HuH-7.5 (cell line): ENCODE measurements at places on chromosomes 3 and 15.

DNA sequence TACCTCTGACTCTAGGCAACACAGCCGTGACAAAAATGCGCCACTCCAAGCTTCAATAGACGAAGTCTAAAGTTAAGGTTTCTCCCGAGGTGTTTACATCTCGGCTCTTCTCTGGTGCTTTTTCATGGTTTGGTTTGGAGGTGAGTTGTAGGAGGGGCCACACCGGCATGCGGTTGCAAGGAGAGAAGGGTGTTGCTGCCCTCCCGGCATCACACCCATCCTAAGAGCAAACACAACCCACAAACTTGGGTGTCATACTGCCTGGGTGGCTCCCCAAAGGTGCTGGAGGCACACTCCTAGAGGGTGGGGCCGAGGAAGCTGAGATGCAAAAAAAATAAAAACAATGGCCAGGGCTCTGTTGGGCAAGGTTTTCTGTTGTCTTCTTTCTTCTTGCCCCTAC is 225.2 kb upstream of the ICE2 start:
- DNase-seq, result no peak

DNA sequence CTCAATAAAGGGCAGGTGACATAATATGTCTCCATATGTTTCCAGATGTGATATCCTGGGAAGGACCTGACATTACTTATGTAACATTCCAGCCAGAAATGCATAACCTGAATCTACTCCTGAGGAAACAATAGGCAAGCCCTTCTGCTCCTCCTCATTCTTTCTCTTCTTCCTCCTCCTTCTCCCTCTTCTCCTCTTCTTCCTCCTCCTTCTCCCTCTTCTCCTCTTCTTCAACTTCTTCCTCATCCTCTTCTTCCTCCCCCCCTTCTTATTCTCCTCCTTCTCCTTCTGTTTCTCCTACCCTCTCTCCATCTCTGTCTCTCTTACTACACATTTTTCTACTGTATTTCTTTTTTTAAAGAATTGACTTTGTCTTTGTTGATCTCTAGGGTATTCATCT is 43.5 kb upstream of the ITGA11 start:
- no peak for DNase-seq

DNA sequence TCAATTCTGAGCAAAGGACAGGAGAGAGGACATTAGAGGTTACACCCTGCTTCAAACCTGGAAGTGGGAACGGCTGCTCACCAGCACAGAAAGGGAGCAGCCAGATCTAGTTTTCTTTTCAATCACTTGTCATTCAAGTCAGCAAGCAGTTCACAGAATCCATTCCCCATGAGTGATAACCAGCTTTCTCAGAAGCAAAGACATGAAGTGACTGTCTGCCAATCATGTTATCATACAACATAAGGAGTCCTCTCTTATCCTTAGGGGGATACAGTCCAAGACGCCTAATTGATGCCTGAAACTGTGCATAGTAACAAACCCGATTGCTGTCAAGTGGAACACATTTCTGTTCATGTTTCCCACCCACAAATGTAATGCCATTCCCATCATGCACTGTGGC is 54.7 kb downstream of the FAM98B start:
- DNase-seq, result no peak

DNA sequence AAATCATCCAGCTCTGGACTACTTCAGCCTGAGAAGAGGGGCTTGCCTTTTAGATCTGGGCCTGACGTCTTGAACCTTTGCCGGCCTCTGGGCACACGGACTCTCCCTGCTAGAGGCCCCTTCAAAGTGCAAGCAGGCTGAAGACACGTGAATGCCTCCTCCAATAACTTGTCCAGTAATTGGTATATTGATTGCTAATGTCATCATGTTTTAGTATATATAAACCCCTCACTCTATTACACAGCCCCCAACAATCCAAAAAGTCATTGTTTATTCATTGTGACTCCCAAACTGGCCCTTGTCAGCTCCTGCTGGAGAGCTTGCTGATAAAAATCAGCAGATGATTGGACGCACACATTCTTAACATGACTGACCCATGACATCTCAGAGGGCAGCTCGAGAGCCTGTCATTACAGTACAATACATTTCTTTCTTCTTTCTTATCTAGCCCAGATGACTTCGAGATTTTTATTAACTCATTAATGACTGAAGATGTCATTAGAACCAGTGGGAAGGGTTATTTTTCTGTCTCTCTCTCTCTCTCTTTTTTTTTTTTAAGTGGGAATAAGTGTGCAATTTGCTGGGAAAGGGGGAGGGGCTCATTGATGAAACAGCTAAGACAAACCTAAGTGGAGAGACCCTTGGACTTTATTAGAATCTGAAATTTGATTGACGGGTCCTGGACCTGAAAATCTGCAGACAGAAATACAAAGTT is 65.5 kb upstream of the NR2F2 start:
- DNase-seq, result peak; percentile 41

- DNase-seq, result no peak
Observed at GRCh38 chr15:69434238-69434637, 18.4 kb upstream of the RPLP1 start.

DNA sequence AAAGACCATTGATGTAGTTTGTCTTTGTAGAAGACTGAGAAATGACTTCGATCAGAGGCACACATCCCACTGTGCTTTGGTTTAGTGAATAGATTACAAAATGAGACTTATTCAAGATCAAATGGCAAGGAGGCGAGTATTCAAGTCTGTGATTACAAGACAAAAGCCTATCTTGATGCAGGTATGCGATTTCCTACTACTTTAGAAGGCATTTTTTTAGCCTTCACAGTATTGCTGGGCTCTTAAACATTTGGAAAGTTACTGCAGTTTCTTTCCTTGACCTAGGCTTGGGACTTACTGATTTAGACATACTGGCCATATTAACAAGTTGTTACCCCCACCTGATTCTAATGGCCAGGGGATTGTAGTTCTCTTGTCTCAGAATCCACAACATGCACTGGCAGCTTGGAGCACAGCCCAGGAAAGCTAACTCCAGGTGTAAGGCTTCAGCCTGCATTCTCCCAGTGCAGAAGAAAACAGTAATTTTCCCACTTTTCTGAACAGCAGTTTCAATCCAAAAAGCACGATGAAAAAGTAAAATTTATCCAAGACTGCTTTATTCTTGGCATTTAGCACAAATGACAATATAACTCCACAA is 311.6 kb downstream of the EPHA6 start:
- DNase-seq, result no peak

DNA sequence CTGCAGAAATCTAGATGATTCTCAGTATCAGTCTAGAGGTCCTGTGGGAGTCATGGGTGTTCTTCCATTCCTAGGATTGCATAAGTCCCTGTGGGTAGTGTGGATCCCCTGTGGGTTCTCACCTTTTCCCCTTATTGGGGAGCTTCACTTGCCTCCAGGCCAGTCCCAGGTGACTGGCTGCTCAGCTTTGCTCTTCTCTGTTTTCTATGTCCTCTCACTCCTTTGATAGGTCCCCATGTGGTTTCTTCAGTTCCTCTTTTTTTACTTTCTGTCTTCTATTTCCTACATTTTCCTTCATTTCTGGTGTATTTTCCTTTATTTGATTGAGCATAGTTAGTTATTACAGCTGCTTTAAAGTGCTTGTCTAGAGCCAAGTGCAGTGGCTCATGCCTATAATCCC is 10.9 kb downstream of the TEX55 start:
- DNase-seq, result no peak

DNA sequence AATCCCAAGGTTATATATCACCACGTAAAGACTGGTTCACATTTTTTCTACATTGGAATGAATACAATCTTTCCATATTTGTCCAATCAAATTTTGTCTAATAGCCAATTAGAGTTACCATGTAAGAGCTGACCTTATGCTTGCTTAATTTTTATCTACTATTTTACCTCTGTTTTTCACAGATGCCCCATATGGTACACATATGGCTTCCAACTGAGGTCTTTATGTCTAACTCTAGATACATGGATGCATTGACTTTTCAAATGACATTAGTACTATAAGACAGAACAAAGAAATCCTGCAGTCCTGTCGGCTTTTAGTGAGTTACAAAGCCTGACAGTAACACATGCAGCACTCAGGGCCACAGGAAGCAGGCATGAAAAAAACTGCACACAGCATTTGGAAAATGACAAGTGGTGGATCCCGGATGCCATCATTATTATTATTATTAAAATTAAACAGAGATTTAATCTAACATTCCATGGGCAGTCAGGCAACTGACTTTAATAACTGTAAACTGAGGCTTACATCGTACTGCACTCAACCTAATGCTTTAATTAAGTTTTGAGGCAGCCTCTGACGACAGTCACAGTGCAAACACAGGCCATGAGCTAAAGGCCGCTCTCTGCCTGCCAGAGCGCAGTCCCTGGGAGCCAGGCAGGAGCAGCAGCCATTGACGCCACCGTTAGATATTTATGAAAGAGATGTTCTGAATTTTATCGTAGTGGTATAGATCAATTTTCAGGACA is 113.9 kb upstream of the TMCO5A start:
- no peak for DNase-seq

GRCh38 chr15:80988148-80988796 is 1.3 kb downstream of the MESD start:
- DNase-seq, result no peak

DNA sequence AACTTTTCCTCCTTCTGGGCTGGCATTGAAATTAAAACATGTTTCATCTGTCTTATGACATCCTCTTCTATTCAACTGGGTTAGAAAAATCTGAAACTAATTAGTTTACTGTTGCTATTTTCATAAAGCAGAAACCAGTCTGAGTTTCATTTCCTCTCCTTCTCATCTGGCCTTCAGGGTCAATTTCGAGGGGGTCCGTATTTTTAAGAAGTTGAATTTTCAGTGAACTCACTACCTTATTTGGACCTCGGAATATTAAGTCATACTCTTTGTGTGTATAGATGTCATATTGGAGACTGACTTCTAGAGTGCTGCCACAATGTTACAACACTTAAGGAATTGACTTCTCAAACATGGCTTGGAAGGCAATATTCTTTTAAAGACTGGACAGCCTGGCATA is 485.9 kb downstream of the SQOR start:
- no peak for DNase-seq

DNA sequence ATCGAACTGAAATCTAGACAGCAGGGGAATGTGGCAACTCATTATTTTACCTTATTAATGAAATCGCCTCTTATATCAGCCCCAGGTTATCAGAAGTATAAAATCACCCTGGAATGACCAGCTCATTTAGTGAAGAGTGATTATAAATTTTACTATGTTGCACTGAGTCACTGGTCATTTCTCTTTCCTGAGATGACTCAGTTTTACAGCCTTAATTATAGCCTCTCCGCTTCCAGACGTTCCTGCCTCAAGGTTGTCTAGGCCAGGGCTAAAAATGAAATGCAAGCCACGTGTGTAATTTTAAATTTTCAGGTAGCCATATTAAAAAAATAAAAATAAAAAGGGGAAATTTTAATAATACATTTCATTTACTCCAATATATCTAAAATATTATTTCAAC is 33.3 kb downstream of the DET1 start:
- no peak for DNase-seq

DNA sequence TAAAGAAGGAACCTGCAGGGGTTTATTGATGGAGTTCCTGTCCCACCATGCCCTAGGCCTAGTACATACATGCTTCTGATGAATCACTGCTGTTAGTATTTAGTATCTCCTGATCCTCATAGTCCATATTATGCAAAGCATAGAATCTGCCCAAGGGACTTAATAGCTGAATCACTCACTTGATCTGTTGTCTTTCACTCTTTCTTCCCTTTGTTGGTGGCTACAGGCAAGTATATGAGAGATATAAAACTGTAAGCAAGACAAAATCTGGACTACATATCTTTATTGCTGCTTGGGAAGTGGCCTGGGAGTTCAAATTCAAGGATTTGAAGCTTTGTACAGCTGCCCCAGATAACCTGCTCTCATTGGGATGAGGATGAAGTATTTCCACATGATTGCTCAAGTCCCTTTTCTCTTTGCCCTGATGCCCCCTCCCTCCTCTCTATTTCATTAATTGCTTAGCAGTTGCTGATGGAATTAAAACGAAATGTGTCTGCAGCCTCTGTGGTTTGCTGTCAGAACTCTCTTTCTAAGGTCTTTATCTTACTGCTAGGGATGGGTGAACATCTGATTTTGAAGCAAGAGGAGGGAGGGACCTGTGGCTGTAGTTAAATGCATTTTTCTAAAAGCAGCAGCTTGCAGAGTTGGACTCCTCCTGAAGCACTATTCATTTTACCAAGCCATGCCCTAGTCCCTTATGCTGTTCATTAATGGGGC is 114.1 kb downstream of the ZNF609 start:
- DNase-seq, result no peak

DNA sequence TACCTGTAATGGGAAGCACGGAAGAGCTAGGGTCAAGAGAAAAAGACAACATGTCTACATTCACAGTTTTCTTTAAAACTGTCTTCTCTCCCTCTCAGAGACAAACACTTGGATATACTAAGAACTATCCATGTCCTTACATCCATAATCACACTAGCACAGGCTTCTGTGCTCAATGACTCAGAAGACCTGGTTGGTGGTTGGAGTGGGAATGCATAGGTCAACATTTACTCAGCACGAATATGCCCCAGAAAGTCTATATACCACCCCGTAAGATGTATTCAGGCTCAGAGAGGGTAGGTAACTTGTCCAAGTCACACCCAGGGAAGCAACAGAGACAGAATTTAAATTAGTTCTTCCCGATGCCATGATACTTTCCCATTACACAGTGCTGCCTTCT is 891.1 kb downstream of the TUSC7 start:
- DNase-seq, result no peak

- DNase-seq, result no peak
Observed at GRCh38 chr15:94844198-94844537, 612.8 kb downstream of the MCTP2 start.

- peak; percentile 9 for DNase-seq
Observed at GRCh38 chr3:47006145-47006651, 26.7 kb downstream of the NBEAL2 start.

GRCh38 chr15:90782442-90782841 is 65.3 kb downstream of the BLM start:
- no peak for DNase-seq

DNA sequence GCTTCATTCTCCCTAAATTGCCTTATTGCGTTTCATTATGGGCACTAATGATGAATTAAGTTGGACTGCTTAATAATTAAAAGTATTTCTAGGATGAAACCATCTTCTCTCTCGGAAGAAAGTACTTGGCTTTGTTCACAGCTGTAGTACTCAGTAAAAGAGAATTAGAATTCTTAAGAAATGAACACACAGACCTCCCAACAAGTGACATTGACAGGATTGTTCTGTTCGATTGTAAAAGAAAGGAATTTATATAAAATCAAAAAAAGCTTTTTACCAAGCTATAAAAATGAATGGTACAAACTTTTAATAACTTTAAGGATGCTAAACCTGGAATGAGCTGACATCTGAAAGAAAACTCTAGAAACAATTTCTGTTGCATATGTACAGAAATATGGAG is 416.4 kb upstream of the THRB start:
- no peak for DNase-seq

DNA sequence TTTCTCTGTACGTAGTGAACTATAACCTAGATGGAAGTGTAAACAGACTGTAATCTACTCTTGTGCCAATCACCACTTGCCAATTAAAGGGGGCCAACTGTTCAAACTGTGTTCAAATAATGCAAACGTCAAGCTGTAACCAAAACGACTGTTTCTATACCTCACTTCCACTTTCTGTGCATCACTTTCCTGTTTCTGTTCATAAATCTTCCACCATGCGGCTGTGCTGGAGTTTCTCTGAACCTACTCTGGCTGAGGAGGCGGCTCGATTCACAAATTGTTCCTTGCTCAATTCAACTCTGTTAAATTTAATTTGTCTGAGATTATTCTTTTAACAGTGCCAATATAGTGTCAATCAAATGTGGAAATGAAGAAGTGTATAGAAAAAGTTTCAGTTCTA is 206.7 kb upstream of the TBC1D5 start:
- no peak for DNase-seq

GRCh38 chr3:193301433-193301832 is 60.4 kb downstream of the PLAAT1 start:
- no peak for DNase-seq

GRCh38 chr3:138945709-138946662 is 951 bp downstream of the FOXL2 start:
- no peak for DNase-seq
